ENCODE measurements at places on chromosomes 2 and 18. TPM values are rescaled to one million over a fixed set of nuclear protein-coding genes. Genes with fewer than 3 reads are reported as not detected.

- no peak overlapping the region for H3K4me3 ChIP-seq
- H3K27me3 ChIP-seq: peaks cover 29% of the 10 kb centered on the region
- H3K27ac ChIP-seq: no peak overlapping the region
- DNase-seq: no peak
- H3K4me1 ChIP-seq: no peaks in the 10 kb centered on the region
- H3K36me3 ChIP-seq: no peaks in the 10 kb centered on the region
These were observed 46.4 kb upstream of the REEP1 start for GRCh38 chr2:86383844-86384243.

DNA sequence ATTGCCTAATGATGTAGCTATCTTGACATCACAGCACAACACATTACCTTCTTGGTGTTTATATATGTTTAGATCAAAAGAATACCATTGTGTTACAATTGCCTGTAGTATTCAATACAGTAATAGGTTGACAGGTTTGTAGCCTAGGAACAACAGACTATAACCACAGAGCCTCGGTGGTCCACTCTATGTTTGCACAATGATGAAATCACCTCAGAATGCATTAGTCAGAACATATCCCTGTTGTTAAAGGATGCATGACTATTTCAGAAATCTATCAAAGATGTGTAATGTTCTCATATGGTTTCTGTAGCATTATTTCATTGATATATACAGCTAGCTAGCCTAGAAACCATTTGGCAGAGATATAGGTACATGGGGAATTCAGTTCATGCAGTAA lies 8.9 kb downstream of the METTL5 start:
- no peaks in the 10 kb centered on the region for H3K27me3 ChIP-seq
- no peak for DNase-seq
- H3K4me1 ChIP-seq: peaks cover 7% of the 10 kb centered on the region

HTRA2 gene
- total RNA-seq: 25.7 TPM

DNA sequence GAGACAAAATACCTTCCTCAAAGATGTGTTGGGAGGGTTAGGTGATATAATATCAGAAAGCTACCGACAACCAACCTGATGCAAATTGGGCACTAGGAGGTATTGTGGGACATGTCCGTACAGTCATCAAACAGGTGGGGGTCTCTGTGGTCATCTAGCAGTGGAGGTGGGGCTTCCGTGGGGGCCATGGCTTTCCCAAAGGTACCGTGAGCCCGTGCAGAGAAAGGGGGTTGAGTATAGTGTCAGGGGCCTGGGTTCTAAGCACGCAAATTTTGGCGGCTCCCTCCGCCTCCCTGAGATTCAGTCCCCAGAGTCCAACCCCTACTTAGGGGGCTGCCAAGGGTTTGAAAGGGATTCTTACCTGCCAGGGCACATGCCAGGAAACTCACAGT lies 32.6 kb downstream of the HJURP start:
- H3K36me3 ChIP-seq: no peaks in the 10 kb centered on the region
- peaks cover 9% of the 10 kb centered on the region for H3K4me1 ChIP-seq

- no peak overlapping the region for H3K4me3 ChIP-seq
- no peaks in the 10 kb centered on the region for H3K4me1 ChIP-seq
- no peaks in the 10 kb centered on the region for H3K27me3 ChIP-seq
- DNase-seq: no peak
- H3K36me3 ChIP-seq: no peaks in the 10 kb centered on the region
These were observed 523.6 kb downstream of the PID1 start for GRCh38 chr2:228747483-228747882.

CRIM1 gene
- 69.7 TPM for total RNA-seq

COL3A1 gene
- 7,584 TPM for total RNA-seq

ERBB4 gene
- total RNA-seq: 8.5 TPM

DNA sequence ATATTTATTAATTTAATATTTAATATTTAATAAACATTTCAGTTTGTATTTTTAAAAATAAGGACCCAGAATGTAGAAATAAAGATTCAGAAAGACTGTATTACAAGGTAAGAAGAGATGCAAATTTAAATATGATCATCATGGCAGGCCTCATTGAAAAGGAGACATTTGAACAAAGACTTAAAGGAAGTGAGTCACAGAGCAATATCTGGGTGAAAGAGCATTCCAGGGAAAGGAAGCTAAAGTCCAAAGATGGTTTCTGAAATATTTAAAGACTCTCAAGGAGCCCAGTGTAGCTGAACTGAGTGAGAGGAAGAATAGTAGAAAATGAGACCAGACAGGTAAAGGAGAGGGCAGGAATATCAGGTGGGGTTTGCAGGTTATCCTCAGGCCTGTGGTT lies 5.9 kb downstream of the SCYGR4 start:
- H3K36me3 ChIP-seq: no peaks in the 10 kb centered on the region
- H3K27me3 ChIP-seq: no peaks in the 10 kb centered on the region
- no peak overlapping the region for H3K4me3 ChIP-seq
- H3K27ac ChIP-seq: no peak overlapping the region
